GM23248 (cell line): ENCODE measurements at places on chromosomes 2 and 18.

GRCh38 chr2:65663831-65664407 is 231.5 kb upstream of the SPRED2 start:
- DNase-seq, result no peak

DNA sequence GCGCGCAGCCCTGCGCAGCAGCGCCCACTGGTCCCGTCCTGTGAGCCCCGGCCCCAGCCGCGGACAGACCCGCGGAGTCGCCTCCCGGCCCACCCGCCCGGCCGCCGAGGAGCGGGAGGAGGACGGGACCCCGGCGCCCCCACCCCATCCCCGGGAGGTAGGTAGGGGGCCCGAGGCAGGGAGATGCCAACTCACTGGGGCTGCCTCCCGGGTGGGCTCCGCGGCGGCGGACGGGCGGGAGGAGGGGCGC is 160 bp downstream of the SPTBN1 start:
- no peak for DNase-seq

DNA sequence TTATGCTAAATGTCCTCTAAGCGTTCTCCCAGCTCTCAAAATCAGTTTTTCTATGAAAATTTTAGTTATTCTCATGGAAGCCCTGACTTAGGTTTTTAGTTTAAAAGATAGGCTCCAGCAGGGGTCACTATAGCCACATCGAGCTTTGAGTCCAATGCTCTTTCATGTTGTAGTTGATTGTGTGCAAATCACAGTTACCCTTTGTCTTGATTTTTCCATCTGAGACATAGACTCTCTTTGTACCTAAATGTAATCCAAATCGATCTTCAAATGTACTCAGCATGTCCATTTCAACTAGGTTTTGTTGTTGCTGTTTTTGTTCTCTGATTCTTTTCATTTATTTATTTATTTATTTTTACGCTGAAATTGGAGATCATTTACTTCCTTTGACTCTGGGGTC is 26.4 kb upstream of the MSTN start:
- peak; percentile 82 for DNase-seq

GRCh38 chr2:182715121-182715891 is 751 bp upstream of the DNAJC10 start:
- DNase-seq, result peak; percentile 70

GRCh38 chr2:126315828-126316227 is 340.1 kb upstream of the GYPC start:
- DNase-seq, result peak; percentile 1

GRCh38 chr2:7281231-7282201 is 364.3 kb downstream of the RNF144A start:
- DNase-seq, result no peak

DNA sequence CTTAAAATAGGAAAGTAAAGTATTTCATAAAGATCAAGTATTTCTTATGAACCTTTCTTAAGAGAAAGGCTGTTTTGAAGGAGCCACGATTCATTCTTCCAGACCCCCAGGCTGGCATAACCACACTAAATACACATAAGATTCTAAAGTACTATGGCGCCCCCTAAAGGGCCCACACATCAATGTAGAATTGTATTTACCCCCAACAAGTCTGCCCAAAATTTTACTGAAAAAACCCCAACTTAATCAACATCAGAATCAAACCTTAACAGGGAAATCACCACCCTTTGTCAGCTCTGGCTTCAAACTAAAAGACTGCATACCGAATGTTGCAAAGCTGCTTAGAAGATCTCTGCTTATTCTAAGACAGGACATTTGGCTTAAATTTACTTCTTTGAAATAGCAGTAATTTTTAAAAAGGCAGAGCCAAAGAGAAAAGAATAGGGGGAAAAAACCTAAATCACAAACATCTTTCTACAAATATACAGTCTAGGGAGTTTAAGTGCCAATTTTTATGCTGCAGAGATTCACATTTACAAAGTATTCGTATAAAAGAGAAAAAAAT is 20.4 kb upstream of the BCL2 start:
- DNase-seq, result peak; percentile 68

- no peak for DNase-seq
Measured at GRCh38 chr2:129469871-129470270, 509.6 kb upstream of the RAB6C start.

- no peak for DNase-seq
Measured at GRCh38 chr2:133848111-133848649, 279.9 kb upstream of the NCKAP5 start.

DNA sequence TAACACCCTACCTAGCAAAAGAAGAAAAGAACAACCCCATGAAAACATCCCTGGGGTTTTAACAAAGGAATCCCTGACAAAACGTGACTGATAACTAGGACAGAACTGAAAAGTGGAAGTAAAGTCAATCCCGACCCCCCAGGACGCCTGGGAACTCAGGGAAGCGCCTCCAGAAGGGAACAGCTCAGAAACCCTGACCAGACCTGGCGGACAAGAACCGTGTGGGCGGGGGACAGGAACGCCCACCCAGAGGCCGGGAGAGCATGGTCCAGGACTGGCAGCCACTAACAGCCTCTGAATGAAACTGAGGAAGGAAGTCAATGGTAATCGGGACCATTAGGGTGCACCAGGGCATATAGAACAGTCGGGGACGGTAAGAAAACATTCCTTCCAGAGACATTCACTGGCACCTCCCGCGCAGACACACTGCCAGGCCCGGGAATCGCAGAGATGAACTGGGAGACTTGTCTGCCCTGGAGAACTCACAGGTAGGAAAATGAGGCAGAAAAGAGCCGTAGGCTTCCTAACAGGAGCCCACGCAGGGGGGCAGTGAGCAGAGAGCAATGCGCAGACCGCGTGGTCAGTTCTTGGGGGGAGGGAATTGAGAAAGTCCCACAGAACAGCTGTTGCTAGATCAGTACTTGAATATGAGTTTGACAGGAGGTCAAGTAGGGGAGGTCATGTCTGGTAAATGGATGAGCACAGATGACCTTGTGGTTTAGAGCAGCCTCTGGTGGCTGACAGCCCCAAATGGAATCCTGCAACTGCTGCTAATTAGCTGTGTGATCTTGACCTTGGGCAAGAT is 1.3 kb upstream of the TBC1D8 start:
- DNase-seq, result peak; percentile 61

GRCh38 chr18:55202232-55202917 is 243.1 kb upstream of the CCDC68 start:
- DNase-seq, result no peak

DNA sequence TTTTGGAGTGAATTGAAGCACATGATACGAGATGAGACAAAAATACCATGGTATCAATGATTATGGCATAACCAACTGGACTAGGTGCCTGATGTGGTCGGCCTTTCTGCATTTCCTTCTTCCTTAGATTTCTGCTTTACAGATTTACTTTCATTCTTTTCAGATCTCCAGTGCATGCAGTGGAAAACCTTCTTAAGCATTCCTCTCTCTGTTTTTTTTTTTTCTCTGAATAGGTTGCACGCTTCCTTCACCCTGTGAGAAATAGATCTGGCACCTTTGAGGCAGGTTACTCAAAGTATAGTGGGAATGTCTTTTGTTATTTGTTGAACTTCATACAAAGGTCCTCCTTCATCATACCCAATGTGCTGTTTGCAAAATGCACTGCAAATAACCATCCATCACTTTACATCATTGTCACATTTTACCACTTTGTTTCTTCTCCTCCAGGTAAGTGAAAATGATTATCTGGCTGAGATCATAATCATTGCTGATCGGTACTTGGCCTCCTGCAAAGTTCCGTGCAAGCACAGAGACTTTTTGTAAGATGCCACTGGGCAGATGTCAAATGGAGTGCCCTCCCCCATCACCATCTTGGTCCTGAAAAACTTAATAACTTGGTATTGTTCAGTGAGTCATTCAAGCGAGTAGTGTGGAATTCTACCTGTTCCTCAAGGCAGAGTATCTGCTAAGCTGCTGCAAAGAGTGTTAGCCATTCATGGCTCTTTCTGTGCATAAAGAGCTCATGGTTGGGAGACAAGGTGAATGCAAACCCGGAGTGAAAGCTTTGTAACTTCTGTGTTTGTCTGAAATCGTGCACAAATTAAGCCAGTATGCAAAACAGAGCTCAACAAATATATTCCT is 30.0 kb upstream of the KLHL14 start:
- no peak for DNase-seq

DNA sequence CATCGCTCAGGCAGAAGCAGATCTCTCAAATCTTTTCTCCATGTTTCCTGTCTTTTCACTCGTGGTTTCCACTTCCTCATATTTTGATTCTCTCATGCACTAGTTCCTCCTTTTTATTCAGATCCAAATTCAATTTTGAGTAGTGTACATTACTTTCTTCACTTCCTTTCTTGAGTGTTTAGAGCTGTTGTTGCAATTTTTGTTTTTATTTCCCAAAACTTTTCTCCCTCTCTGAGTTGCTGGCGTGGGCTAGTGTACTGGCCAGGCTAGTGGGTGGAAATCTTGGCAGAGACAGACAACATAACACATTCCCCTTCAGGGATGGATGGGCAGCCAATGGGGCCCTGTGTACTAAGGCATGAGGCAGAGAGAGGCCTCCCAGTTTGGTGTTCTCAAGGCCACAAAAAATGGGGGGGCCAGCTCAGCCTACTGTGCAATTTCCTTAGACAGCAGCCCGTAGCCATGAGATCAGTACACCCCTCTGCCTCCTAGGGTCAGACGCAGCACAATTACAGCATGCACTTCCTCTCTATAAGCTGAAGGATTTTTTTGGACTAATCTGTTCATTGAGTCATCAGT is 145.1 kb upstream of the PID1 start:
- DNase-seq, result peak; percentile 71

GRCh38 chr2:71898851-71899681 is 248.6 kb downstream of the CYP26B1 start:
- DNase-seq, result no peak

- no peak for DNase-seq
Measured at GRCh38 chr2:233267516-233268245, 16.2 kb downstream of the ATG16L1 start.

DNA sequence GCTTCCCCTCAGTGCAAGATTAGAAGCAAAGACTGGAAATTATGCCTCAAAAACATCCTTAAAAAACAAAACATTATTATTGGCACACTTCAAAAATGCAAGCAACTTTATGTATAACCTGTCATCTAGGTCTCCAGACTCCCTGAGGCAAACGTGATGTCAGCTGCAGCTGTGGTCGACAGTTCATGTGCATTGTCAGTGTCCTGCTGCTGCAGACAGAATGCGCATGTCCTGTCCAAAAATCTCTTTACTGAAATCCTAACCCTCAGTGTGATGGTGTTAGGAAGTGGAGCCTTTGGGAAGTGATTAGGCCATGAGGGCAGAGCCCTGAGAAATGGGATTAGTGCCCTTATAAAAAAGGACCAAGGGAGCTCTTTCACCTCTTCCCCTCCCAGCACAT is 126.9 kb downstream of the CYRIA start:
- no peak for DNase-seq

GRCh38 chr2:179764710-179765109 is 96.7 kb downstream of the ZNF385B start:
- DNase-seq, result no peak
